ENCODE measurements at places on chromosomes 7 and 10. TPM values are rescaled to one million over a fixed set of nuclear protein-coding genes. Genes with fewer than 3 reads are reported as not detected.

DNA sequence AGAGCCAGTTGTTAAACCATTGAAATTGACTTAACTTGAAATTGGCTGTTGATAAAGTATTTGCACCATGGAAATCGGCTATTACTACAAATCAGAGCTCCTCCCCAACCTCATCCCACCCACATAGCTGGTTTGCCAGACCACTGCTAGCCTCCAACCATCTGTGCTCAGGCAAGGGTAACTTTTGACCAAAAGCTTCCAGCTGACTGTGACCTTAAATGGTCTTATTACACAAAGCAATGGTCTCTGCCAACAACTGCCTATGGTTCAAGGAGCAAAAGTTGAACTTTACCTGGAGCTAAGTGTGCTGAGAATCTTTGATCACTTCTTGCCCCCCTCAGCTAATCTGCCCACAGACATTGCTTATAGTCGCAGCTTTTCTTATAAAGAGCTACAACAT is 48.5 kb upstream of the ADRB1 start:
- no peak for DNase-seq

GRCh38 chr10:131667561-131667960 is 233.2 kb upstream of the PPP2R2D start:
- peak; percentile 27 for DNase-seq

SRPK2 gene
- total RNA-seq = 48.5 TPM

- DNase-seq = no peak
Measured at GRCh38 chr10:52252307-52252706, 61.8 kb upstream of the DKK1 start.

DNA sequence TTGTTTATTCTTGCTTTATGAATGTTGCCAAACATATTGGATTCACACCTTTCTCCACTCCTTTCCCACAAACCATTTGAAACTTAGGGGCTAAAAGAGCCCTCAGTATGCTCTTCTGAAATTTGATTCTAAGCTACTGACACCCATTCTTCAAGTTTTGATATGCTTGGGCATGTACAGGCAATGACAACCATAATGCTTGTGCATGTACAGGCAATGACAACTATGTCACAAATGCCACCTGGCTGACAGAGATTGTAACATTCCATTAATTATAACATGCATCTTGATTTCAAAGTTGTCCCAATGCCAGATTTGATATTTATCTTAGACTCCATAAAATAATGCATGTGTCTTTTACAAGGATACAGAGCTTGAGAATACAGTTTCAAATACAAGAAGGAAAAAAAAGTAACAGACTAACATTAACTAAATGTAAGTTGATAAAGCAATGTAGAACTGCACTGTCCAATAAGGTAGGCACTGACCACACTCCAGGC is 17.5 kb upstream of the CDK1 start:
- DNase-seq = no peak

GRCh38 chr10:72611783-72612182 is 14.1 kb downstream of the MICU1 start:
- no peak for DNase-seq

ACBD7 gene
- total RNA-seq = not detected

DNA sequence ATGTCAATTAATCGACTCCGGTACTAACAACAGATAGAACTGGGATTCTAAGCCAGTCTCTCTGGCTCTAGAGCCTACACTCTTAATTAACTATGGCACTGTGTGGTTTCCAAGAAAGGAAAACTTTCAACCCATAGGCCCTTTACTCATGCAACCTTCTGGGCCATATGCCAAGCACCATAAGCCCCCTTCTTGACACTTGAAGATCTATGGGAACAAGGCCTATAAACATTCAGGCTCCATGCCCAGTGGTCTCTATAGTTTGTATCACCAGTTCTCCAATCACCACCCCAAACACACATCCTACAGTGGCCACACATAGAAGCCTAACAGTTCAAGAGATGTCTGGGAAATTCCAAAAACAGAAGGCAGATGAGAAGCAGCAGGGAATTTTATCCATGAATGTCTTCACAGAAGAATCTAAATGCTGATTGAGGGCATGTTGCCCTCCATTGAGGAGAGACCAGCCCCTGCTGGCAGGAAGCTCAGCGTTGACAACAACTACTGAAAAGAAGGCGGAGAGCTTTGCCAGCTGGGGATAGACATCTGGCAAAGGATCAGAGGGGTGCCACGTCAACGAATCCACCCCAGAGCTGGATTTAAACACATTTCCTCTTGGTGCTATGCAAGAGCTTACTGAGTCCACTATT is 64.4 kb downstream of the GRM3 start:
- DNase-seq = no peak

GRCh38 chr10:59125666-59126065 is 50.8 kb upstream of the PHYHIPL start:
- DNase-seq = no peak

Measured in upper lobe of right lung (tissue), 1 donor.